ENCODE measurements at places on chromosomes 5 and 9.

- no peak for DNase-seq
These were observed 451.1 kb downstream of the EBF1 start for GRCh38 chr5:158648631-158649030.

DNA sequence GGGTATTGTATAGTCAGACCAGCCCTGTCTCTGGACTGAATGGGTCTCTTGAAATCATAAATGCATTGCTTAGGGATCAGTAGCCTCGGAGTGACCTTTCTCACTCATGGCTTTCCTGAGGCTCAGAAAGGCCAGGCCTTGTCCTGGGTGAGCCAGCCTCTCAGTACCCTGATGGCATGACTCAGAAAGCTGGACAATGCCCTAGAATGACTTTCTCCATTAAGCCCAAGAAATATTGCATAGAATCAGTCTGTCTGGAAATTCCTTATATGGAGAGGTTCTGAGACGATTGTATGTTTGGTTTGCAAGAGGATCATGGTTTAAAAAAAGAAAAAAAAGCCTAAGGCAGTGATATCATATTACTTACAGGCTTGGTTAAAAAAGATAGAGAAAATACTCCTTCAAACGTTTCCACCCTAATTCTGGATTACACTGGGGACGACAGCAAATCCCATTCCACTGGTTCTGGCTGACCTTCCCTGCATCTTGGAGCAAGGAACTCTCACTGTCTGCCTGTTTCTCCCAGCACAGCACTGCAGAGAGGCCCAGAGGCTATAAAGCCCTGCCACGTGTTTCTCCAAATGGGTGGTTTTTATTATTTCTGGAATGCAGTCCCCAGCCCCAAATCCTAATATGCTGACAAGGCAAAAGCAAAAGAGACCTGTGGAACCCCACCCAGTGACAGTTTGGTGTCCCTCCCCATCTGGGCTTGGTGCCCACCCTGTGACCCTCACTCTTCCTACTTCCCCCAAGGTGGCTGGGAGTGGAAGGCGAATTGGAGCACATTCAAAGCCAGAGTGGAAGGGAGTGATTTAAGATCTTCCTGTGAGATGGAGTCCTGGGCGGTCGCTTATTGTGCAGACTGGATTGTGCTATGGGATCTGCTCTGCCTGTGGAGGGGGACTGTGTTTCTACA lies 34.4 kb downstream of the MAP1B start:
- no peak for DNase-seq

DNA sequence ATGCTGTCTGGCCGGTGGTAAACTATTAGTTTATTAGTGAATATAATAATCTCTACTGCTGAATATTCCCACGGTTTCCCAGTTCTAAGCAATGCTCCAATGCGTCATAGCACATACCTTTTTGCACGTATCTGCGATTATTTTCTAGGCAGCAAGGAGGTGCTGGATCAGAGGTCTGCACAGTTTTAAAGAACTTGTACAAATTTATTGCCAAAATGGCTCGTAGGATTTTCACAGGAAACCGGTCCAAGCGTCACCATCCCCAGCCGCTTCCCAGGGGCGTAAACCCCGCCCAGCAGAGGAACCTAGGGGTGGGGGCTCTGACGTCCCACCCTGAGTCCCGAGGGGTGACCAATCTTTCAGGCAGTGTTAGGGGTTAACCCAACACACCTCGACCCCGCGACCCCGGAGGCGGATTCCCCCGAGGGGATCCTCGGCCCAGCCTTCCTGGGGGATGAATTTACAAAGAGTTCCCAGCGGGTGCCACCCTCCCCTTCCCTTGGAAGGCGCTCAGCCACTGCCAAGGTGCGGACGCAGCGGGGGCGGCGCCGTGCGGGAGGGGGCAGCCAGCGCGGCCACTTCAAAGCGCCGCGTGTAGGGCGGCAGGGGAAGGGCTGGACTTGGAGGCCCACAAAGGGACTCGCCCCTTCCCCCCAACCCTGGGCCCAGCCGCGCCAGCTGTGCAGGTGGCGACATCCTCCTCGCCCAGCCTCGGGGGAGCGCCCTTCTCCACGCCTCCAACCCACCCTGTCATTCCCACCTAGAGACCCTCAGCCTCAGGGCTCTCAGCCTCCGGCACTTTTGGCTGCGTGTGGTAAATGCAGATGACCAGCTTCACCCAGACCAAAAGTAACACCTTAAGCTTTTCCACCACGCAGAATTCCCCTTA lies 43.5 kb upstream of the TCF7 start:
- DNase-seq, result no peak

DNA sequence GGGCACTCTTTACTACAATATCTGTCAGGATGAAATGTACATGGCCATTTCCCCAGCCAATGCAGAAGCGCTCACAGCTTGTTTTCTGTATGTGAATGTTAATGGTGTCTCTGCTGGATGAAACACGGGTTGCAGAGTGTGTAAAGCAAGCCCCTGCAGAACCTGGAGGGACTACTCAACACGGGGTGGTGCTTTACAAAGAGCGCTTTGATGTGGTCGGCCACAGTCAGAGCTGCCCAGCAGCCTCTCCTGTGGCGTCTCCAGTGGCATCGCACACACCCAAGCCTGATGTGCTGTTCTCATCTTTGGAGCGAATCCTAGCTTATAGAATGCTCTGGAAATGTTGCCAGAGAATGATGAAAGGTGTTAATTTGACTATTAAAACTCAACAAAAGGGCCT lies 162.7 kb upstream of the NFIL3 start:
- DNase-seq, result no peak

DNA sequence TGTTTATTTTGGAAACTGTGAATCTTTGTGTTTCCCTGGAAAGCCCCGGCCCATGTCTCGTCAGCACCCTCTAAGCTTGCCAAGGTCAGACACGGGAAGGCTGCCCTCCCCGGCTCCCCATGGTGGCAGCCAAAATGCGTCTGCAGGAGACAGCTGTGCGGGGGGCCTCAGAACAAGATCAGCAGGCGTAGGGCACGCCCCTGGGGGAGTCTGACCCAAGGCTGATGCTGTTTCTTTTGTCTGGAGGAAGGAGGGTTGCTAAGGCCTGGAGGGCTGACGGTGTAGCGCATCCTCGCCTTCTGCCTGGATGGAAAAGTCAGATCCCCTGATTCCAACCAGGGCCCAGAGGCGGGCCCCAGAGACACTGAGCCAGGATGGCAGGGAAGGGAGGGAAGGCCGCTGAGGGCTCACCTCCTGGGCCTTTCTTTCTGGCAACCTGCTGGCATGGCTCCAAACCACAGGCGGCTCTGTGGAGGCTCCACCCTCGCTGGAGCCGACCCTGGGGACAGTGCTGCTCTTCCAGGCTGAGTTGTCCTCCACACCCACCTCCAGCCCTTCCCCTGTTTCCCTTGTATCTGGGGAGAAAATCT lies 57.2 kb downstream of the OLFM1 start:
- DNase-seq, result peak; percentile 12

GRCh38 chr9:113598883-113599282 lies 135.4 kb downstream of the RGS3 start:
- DNase-seq, result no peak

DNA sequence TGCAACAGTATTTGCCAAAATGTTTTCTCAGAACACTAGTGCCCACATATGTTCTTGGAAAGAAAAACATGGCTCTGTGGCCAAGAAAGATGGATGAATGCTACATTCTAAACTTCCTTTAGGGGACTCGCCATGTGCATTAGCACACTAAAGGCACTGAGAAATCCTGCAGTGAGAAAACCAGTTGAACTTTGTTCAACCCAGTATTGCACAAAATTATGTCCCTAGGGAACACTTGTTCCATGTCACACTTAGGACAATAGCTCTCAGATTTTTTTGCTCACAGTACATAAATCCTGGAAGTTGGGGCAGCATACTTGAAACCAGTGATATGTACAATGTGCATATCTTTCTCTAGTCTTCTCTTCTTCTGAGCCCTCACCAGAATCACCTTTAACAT lies 96.6 kb downstream of the ADRB2 start:
- no peak for DNase-seq

GRCh38 chr9:100160021-100160420 lies 61.0 kb downstream of the INVS start:
- no peak for DNase-seq

- no peak for DNase-seq
These were observed 129.7 kb downstream of the CEMIP2 start for GRCh38 chr9:71638627-71639026.

- DNase-seq, result no peak
These were observed 42.5 kb downstream of the ADAM19 start for GRCh38 chr5:157533011-157533481.

- no peak for DNase-seq
These were observed 95.2 kb upstream of the CPEB4 start for GRCh38 chr5:173792781-173793547.

DNA sequence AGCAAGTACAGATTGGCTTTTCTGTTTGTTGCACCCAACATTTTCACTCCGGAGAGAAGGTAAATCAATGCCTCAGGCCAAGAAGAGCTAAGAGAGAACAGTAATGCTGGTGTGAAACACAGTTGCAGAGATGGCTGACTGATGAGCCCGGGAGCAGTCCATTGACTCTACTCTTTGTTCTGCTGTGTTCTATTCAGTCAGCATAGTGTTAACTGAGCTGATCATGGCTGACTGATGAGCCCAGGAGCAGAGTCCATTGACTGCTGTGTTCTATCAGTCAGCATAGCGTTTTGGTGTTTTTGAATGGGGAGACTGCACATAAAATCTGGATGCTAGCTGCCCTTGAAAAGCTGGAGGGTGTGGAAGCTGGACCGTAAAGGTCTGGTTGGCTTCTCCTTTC lies 141.4 kb downstream of the FRMD3 start:
- no peak for DNase-seq

DNA sequence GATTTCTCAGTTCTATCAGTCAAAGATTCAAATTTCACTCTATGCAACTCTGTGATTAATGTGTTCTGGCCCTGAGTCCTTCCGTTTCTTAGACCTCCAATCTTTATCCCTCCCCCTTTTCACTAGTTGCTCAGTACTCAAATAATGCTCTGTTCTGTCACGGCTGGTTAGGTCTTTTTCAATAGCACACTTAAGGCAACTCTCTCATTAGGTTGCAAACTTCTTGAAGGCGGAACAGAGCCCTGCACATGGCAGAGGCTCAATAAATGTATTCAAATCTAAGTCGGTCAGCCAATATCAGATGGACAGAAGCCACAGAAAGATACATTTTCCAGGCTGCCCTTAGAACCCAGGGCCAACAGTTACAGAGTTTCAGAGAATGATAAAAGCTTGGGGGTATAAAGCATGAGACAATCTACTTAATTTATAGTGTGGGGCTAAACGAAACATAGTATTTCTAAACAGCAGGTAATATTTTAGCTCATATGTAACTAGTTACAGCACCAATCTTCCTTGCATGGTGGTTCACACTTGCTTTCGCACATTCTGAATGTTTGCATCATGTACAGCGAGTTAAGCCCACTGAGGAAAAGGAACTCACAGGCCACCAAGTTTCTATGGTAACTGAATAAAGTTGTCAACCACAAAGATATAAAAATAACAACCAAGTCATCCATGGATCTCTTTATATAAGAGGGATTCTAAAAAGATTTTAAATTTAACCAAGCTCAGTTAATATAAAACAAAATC lies 67.1 kb upstream of the GOLPH3 start:
- no peak for DNase-seq

DNA sequence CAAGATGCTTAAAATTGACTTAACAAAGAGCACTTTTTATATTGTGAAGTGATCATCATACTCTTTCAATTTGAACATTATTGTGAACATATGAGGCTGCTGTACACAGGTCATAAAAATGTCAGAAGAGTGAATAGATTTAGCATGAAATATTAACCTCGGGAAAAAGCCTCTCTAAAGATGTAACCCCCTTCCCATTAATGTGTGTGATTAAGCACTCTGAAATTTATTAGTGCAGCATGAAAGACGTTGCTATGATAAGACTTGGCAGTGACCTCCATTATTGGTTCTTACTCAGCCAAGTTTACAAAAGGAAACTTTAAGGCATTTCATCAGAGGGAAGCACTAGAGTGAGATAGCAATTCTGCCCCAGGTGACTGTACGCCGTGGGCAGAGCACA lies 326.5 kb downstream of the NTRK2 start:
- DNase-seq, result peak; percentile 75

- DNase-seq, result no peak
These were observed 39.0 kb upstream of the TARS1 start for GRCh38 chr5:33401482-33402390.

DNA sequence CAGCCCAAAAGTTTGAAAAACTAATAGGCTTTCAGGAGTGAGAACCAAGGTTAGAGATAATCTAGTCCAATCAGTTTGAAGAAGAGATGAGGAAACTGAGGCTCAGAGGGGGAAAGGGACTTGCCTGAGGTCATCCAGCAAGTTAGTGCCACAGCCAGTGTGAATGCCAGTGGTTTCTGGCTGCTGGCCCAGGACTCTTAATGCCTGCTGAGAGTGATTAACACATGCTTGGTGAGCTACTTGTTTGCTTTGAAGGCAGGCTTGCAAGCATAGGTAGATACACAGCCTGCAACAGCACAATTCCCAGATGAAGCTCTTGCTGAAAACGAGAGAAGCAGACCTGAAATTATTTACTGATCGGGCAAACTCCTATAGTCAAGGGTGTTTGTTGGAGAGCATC lies 591.6 kb upstream of the SGCD start:
- peak; percentile 25 for DNase-seq

DNA sequence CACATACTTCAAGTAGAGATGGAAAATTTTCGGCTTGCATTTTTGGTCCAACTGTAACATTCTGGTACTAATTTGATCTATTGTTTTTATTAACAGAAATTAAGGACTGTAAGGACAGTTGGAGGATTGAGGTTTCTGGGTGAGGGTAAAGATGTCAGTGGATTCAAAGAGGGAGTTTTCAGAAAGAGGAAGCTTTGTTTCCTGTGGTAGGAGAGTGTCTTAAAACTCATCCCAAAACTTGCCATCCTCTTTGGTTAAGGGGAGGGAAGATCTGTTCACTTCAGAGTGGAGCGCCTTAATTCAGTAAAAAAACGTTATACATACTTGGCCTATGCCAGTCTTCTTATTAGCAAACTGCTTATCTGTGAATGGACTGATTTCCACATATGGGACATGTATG lies 13.8 kb downstream of the CNTRL start:
- no peak for DNase-seq
